ENCODE measurements at places on chromosomes 6 and 20.

DNA sequence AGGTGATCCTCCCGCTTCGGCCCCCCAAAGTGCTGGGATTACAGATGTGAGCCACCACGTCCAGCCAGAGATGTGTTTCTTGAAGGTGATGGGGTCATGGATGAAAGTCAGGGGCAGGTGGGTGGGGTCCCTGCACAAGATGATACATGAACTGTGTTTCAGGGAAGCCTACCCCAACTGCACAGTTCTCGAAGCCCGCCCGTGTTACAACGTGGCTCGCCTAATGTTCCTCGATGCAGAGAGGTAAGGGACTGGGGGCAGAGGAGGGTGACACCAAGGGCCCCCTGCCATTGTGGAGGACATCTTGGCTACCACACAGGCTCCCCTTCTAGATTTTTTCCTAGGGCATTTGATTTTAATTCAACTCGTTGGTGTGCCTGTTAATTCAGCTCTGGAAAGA, 11.9 kb upstream of the CAPN11 start:
- no peak for DNase-seq

GRCh38 chr6:43742931-43743632, 26.9 kb upstream of the VEGFA start:
- no peak for DNase-seq

DNA sequence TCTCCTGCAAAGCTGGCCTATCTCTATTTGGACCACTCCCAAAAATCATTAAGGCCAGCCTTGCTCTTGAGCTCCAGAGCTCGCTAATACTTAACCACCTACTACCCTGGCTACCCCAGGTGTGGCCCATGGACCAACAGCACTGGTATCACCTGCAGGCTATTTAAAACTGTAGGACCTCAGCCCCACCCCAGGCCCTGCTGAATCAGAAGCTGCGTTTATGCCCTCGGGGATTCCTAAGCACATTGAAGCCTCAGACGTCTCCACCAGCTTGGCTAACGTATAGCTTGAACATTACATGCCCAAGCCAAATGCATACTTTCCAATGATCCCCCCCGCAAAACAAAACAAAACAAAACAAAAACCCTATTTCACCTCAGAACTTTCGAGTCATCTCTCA, 19.7 kb upstream of the SPAG4 start:
- no peak for DNase-seq

DNA sequence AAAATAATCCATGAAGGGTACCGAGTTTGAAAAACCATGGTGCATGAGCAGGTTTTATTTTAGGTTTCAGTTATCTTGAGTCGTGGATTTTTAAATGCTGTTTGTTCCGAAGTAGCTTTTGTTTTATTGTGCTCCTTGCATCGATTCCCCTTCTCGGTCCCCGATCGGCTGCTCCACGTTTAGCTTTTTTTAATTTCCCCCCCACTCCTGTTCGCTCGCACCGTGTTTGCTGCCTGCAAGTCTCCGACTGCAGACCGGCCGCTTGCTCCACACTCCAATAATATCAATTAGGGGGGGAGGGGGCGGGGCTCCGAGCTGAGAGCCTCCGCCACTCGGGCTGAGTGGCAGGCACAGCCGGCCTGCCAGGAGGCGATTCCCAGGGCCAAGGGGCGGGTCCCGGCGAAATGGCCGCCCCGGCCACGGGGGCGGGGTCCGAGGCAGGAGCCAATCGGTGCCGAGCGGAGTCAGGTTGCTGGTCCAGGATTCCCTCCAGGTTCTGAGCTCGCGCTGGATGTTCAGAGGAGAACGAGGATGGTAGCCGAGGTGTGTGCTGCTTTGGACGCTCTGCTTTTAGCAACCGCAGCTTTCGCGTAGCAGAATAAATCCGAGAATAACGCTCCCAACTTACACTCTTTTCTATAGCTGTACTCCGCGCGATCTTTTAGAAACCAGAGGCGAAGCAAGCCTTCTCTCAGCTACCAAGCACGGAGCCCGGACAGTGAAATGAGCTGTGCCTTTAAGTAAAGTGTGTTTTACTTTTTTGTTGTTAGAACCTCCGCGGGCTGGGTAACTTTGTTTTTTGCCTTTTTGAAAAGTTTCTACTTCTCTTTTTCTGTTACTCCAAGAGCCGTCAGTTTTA, at the start of gene EPHA7:
TSS of gene EPHA7 (minus strand) at position 256 of the 859 bp plus-strand sequence. CDS start at position 38, 218 bp downstream.
- DNase-seq, result peak; percentile 65

- DNase-seq, result peak; percentile 51
These were observed 2.0 kb downstream of the SOX4 start for GRCh38 chr6:21595285-21596144.

DNA sequence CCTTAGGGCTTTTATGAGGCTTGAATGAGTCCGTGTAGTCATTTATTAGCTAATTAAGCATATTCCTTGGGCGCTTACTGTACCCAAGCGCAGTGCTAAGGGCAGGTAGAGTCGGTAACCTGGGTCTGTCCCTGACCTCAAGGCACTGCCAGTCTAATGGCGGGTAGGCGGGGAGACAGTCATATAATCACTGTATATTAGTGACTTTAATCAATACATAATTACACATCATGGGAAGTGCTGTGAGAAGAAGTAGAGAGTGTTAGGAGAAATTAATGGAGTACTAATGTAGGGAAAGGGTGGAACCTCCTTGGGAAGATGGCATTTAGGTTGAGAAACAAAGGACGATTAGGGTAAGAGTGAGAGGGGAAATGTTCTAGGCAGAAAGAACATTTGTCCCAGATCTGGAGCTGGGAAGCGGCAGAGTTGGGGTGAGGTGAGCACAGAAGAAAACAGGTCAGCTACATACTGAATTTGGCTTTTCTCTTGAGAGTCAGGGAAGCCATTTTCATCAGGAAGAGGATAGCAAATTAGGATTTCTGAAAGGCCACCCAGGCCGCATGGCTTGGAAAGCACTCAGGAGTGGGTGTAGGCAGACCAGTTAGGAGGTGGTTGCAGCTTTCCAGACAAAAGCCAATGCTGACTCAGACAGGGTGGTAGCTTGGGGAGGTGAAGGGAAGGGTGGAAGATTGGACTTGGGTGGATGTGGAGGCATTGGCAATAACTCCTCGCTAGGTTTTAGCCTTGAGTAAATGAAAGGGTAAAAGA, 954 bp upstream of the BLCAP start:
- DNase-seq, result no peak

- DNase-seq, result no peak
These were observed 71.6 kb upstream of the GLP1R start for GRCh38 chr6:38976801-38977500.

GRCh38 chr20:40104959-40105358, 584.1 kb downstream of the MAFB start:
- DNase-seq, result no peak

GRCh38 chr20:46328200-46328882, 20.0 kb upstream of the CDH22 start:
- no peak for DNase-seq

DNA sequence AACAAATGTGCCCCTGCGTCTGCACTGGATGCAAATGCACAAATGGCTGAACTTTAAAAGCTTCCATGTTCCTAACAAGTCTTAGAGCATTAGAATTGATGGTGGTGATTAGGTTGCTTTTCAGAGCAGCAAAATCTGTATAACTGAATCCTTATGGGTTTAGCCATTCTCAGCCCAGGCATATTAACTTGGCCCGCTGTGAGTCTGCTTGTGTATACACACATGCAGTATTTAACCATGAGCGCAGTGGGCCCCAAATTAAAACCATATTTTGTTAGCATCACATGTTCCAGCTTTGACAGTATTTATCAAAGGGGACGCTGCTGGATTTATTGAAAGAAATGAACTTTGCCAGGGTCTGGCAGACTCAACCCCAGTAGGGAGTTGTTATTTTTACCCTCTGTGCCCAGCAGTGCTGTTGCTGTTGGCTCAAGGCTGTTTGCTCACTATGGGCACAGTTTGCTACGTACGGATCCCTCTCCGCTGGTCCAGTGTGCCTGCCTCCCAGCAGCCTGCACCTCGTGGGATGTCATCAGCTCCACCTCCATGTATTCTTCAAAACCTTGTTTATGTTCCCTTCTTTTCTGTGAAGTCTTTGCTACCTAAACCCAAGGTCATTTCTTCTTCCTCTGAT, 144.7 kb downstream of the QRSL1 start:
- DNase-seq, result no peak

GRCh38 chr6:151012321-151013294, 147.1 kb downstream of the MTHFD1L start:
- DNase-seq, result no peak

DNA sequence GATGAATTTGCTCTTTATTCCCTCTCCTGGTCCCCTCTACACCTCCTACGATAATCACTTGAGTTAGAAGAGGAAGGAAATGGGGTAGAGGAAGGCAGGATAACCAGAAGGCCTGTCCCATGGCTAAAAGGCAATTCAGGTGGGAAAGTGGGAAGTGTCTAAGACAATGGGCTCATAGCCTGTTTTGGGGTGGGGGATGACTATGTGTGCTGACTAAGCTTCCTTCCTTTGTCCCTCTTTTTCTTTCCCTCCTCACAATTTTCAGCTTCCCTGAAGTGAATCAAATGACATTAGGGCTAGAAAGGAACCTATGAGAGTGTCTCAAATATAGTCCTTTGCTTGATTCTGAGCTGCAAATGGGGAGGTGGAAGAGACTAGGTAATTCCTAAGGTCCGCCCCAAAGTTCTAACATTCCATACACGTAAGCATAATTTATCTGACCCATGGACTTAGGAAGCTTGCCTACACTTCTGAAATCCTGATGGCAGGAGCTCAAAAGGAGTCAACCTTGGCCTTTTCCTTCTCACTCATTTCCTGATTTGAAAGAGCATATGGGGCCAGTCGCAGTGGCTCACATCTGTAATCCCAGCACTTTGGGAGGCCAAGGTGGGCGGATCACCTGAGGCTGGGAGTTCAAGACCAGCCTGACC, 24.3 kb downstream of the EDEM2 start:
- no peak for DNase-seq

DNA sequence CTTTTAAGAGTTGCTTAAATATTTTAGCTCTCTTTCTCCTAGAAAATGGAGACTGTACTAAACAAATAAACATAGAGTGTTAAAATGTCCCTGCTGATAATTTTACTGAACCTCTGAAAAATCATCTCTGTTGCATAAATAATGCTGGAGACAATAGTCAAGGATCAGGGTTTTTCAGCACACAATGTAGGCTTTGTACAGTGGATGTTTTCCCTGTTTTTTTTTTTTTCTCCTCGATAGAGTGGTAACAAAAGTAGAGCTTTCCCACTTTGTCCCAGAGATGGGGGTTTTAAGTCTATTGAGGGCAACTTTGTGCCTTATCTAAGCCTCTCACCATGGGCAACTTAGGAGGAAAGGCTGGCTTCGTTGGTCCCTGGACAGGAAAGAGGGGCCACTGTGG, 222.6 kb upstream of the HDDC2 start:
- DNase-seq, result no peak

DNA sequence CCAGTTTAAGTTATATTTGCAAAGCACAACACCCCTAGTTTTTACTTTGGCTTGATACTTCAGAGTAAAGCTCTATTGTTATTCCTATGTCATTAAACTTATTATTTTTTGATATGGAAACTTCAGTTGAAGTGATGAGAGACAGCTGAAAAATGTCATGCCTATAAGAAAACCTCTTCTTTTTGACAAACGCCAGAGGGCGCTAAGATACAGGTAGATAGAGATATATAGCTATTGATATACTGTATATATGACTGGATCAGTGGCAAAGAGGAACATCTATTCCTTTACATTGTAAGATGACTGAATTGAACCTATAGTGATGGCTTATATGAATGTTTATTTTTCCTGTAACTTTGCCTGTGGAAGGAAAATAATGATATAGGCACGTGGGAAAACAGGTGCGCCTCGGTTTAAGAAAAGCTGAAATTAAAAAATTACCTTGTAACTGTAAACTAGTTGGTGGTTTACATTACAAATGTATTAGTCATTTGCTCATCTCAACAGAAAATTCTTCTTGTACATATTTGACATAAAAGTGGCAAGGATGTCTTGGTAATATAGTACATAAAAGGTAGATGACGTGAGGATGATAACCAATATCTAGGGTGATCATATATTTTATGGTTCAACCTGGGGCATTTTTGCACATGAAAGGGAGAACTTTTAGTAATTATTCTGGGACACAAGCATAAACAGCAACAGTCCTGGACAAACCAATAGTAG, 74.1 kb downstream of the LAMA4 start:
- DNase-seq, result no peak

GRCh38 chr6:34731393-34732060, 25.8 kb upstream of the SNRPC start:
- DNase-seq, result no peak

- DNase-seq, result peak; percentile 55
These were observed at the start of gene ZNF311 for GRCh38 chr6:29005183-29005885. Gene ZNF311 (minus strand): TSS chr6:29005315. CDS start chr6:29003954, 1,361 bp downstream.

DNA sequence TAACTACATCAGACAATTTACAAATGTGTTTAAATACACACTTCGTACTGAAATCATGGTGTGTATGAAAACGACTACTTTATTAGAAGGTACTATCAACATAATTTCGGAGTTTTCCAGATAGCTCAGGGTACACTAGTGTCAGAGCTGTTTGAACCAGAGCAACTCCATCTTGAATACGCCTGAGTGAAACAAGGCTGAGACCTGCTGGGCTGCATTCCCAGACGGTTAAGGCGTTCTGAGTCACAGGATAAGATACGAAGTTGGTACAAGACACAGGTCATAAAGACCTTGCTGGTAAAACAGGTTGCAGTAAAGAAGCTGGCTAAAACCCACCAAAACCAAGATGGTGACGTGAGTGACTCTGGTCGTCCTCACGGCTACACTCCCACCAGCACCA, 167.6 kb downstream of the THBS2 start:
- no peak for DNase-seq

GRCh38 chr20:49186535-49187329, 1.4 kb downstream of the STAU1 start:
- DNase-seq, result peak; percentile 68

DNA sequence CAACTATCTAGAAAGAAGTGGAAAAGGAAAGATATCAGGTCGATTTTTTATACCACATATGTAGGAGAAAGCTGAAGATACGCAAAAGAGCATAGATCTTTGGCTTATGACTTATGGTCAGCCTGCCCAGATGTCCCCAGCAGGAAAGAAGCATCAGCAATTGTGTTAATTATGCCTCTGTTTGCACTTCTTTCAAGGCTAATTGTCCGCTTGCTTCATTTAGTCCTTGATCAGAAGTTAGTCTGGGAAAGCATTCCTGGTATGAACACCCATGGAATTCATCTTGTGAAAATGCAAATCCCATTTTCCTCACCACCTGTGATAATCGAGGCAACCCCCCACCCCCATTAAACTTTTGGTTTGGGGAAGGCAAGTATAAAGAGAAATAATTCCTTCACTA, 62.8 kb downstream of the ATP9A start:
- DNase-seq, result no peak

DNA sequence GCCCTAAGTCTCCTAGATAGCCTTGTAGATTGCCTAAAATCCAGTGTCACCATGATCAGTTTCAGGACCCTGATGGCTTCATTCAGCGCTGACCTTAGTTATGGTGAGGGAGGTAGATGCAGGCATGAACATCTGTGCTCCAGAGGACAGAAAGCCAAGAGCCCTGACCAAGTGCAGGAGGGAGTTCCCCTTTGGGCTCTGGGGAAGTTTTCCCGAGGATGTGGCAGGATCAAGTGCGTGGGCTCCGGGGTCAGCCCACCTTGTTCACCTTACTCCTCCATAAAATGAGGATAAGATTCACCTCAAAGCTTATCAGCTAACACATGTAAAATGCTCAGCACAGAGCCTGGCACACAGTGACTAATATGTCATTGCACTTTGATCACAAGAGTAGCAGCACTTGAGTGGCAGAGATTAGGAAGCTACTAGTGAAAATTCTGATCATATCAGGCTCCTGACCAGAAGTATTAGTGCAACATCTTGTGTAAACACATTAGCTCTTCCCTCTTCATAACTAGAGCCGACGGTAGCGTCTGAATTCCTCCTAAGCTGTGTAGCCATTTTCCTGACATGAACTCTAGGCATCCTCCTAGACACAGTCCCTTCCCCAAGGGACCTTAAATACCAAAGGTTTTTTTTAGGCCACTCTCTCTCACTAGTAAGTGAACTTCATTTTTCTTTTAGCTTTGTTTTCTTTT, 125.2 kb downstream of the SULF2 start:
- DNase-seq, result no peak

Data from activated T-cell treated with anti-CD3 and anti-CD28 coated beads, Interleukin-2, amount 50 U/mL, for 24 hours (primary cell).